Colonic mucosa (tissue), 4 donors: ENCODE measurements at places on chromosomes 13 and 19. TPM values are rescaled to one million over a fixed set of nuclear protein-coding genes. Genes with fewer than 3 reads are reported as not detected.

GRCh38 chr13:91346850-91347201 lies 661 bp upstream of the MIR17HG start:
- H3K4me3 ChIP-seq = peak overlapping the region; percentile 82
- peak; percentile 42 for DNase-seq
- peak overlapping the region; percentile 95 for H3K27ac ChIP-seq
- peaks cover 5% of the 10 kb centered on the region for H3K4me1 ChIP-seq

DNA sequence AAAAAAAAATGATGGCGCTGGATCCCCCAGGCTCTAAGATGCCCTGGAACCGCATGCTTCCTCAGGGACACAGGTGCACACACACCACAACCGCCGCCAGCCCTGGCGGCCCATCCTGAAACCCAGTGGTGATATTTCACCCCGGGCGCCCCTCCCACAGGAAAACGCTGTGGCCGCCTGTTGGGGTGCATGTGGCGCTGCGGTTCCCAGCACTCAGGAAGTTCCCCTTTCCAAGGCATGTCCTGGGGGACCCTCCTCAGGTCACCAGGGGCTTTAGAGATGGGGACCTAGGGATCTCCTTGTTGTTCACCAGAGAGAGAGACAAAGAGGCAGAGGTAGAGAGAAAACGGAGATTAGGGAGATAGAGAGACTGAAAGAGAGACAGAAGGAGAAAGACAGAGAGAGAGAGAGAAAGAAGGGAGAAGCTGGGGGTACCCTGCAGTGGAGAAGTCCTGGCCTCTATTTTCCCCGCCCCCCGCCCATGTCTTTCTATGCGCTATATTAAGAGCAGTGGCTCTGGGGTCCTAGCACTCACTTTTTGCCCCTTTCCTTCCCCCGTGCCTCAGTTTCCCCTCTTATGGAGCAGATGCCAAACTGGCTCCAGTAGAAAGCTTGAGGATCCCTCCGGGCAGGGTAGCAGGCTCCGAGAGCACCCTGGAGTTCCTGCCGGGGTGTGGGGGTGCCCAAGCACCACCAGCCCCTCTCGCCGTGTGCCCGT lies 2.3 kb downstream of the ADGRE2 start:
- H3K27ac ChIP-seq = no peak overlapping the region
- DNase-seq = no peak
- peak overlapping the region; percentile 28 for H3K4me3 ChIP-seq
- H3K27me3 ChIP-seq = no peaks in the 10 kb centered on the region
- no peaks in the 10 kb centered on the region for H3K4me1 ChIP-seq
- no peaks in the 10 kb centered on the region for H3K36me3 ChIP-seq

DNA sequence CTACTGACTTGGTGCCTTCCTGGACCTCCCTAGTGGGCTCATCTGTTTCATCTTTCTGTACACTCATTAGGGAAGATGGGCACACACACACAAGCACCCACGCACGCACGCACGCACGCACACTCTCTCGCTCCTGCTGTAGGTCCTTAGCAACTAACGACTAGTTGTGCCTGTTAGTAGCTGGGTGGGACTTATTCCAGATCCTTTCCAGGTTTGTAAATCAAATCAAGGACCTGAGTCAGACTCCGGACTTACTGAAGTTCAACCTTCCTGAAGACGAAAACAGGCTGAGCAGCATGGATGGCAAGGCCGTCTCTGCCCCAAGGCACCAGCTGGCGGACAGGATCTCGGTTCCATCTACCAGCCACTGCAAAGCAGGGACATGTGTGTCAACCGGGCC lies 76.2 kb downstream of the SLC15A1 start:
- H3K27ac ChIP-seq = no peak overlapping the region

DNA sequence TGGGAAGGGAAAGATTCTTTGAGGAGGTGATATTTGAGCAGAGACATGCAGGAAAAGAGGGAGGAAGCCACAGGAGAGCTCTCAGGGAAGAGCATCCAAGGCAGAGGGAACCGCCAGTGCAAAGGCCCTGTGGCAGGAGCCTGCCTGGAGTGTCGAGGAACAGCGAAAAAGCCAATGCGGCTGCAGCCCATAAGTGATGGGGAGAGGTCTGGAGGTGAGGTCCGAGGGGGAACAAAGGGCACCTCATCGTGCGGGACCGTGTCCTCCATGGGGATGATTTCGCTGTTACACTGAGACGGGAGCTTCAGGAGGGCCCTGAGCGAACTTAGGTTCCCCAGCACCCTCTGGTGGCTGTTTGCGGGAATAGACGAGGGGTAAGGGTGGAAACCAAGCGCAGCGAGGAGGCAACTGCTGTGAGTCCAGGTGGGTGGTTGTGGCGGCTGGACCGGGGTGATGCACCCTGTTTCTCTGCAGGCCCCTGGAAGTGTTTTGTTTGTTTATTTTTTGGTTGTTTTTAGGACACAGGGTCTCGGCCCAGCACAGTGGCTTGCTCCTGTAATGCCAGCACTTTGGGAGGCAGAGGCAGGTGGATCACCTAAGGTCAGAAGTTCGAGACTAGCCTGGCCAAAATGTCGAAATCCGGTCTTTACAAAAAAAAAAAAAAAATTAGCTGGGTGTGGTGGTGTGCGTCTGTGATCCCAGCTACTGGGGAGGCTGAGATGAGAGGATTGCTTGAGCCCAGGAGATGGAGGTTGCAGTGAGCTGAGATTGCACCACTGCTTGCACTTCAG lies 5.9 kb upstream of the EHD2 start:
- H3K4me3 ChIP-seq = no peak overlapping the region
- H3K27me3 ChIP-seq = no peaks in the 10 kb centered on the region
- DNase-seq = peak; percentile 80
- H3K27ac ChIP-seq = no peak overlapping the region
- H3K36me3 ChIP-seq = no peaks in the 10 kb centered on the region
- H3K4me1 ChIP-seq = no peaks in the 10 kb centered on the region

Gene SEMA6B
- 5.6 TPM for total RNA-seq

Gene ZNF570
- 1.7 TPM for total RNA-seq

Gene GRIN2D
- 0.49 TPM for total RNA-seq

Gene FPR2
- total RNA-seq = 0.47 TPM

Gene IL4I1
- 2.4 TPM for total RNA-seq

Gene SIGLEC5
- total RNA-seq = not detected

Gene ABCC4
- 11.4 TPM for total RNA-seq
